Left forelimb (tissue), 1 donor: ENCODE measurements at places on chromosomes 3 and 15.

DNA sequence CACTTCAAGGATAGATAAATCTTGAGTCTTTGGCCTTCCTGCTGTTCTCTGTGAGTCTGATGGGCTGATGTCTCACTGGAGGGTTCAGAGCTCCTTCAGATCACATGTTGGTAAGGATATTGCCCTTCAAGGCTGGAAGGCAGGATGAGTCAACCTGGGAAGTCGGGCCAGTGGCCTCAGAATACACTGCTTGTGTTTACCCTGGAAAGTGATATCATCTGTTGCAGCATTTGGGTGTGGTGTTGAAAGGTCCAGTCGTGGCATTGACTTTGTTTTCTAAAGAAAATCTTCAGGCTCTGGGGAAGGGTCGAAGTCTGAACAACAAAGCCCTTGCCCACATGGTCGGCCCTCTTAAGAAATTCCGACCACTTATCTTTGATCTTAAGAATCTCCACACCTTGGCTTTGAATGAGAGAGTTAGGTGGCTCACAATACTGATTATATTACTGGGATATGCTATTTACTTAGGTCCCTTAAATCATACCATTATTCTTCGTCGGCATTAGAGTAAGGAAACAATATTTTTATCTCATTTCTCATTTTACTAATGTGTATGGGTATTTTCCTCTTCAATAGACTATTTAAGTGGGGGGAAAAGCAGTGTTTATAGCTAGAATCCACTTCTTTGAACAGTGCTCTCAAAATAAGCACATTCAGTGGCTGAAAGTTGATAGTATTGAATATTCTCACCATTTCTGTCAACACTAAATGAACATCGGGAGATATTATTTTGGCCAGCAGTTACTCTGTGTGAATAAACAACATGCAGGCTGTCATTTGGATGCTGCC lies 303.9 kb upstream of the RASGRP1 start:
- DNase-seq = no peak

DNA sequence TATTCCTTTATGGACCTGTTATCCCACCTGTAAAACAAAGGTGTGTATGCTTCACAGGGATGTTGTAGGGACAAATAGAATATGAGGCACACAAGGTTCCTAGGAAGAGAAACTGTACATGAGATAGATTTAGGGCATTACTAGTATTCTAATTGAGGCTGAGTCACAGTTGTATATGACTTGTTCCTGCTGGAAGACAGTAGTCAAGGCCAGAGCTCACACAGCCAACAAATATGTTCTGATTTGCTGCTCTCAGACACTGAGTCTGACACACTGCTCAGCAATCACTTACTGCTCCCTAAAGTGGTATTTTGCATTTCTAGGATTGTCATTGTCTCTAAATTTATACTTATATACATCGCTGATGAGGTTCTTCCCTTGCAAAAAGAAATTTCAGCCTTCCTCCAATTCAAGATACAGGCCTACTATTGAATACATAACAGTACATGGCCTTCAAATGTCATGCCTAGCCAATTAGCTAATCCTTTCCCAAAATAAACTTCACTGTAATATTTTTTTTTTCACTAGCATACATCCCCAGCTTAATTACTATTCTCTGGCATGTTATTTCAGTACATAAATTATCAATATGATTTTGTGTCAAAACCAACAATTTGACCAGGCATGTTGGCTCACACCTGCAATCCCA lies 69.8 kb downstream of the TIGIT start:
- no peak for DNase-seq

DNA sequence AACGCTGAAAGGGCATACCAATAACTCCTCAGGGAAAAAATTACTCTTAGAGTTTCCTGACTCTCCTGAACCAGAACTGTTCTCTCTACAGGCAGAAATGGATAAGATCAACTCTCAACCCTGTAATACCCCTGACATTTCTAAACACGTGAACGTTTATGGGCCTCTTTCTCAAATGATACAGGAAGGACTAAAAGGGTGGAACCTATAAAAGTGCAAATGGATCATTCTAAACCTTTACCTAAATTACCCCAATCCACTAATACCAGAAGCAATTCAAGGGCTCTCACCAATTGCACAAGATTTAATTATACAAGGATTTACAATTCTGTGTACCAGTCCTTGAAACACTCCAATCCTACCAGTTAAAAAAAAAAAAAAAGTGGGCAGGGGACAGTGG lies 98.0 kb upstream of the FAM174B start:
- DNase-seq = no peak

- no peak for DNase-seq
Measured at GRCh38 chr15:71485094-71485693, 325.2 kb upstream of the NR2E3 start.

DNA sequence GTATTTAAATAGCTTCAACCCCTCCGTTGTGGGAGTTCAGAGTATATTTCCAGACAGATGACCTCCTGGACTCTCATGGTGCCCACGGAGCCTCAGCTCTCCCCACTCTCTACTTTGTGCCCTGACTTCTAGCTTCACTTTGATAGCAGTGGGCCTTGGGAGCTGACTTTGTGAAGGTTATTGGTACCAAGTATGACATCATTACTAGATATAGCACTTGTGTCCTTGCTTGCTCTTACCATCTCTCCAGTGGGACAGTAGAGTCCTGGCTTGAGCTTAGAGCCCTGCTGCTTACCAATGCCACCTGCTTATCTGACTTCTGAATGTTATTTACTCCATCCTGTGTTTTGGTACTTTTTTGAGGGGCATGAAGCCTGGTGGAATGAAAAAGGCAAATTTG lies 53.4 kb downstream of the PPM1L start:
- DNase-seq = no peak

GRCh38 chr3:14440168-14440518 lies 37.7 kb downstream of the SLC6A6 start:
- DNase-seq = no peak

GRCh38 chr3:106035619-106036018 lies 166.8 kb upstream of the CBLB start:
- no peak for DNase-seq

- DNase-seq = no peak
Measured at GRCh38 chr15:73227433-73228056, 141.2 kb downstream of the HCN4 start.
